Activated CD4-positive, alpha-beta T cell treated with anti-CD3 and anti-CD28 coated beads for 1 hour (primary cell): ENCODE measurements at places on chromosomes 1 and 21.

GRCh38 chr1:118077331-118078045 lies 107.5 kb downstream of the SPAG17 start:
- DNase-seq = no peak

GRCh38 chr1:77673716-77674355 lies 8.6 kb downstream of the ZZZ3 start:
- DNase-seq = no peak

DNA sequence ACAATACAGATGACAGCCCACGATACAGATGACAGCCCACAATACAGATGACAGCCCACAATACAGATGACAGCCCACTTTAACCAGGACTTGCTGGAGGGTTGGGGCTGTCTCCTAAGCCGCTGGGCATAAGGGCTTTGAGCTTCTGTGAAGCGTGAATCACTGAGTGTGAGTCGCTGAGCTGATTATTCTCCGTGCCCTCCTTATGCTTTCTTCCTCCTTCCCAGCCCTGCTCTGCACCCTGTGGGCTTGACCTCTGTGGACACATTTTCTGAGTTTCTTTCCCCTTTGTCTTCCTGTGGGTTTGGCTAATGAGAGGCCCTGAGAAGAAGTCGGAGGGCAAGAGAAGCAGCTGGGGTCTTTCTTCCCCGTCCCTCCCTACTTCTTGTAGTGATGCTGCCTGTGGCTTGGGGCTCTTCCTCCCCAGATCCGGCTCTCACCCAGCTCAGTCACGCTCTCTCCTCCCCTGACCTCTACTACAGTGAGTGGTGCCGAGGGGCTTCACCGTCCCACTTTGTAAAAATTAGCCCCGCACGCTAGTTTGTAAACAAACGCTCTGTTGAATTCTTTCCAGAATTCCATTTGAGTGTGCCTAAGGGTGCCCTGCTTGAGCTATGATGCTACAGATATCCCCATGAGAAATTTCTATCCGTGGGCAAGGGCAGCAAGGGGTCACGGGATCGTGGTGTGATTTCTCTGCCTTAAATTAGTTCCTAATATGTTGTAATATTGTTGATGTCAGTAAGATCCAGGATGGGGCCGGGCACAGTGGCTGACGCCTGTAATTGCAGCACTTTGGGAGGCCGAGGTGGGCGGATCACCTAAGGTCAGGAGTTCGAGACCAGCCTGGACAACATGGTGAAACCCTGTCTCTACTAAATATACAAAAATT lies 46.4 kb upstream of the SOD1 start:
- DNase-seq = no peak

DNA sequence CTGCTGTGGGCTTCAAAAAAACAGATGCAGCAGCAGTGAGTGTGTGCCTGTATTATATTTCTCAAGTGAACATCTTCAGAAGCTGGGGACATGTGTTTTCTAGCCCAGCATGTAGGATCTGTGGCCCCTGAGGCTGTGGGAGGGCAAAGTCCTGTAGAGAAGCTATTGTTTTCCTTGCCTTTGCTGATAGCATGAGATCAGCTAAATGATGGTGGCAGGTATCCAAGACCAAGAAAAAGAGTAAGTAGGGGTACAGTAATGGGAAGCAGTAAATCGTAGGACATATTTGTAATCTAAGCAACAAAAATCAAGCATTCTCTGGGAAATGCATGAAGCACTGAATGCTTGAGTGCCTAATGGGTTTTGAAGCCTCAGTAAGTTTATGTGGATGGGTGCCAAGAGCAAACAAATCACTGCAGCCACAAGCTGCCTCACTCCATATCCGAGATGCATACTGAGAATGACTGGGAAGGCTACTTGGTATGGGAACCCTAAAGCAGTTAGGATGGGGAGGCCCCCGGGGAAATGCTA lies 98.3 kb downstream of the CD58 start:
- no peak for DNase-seq

DNA sequence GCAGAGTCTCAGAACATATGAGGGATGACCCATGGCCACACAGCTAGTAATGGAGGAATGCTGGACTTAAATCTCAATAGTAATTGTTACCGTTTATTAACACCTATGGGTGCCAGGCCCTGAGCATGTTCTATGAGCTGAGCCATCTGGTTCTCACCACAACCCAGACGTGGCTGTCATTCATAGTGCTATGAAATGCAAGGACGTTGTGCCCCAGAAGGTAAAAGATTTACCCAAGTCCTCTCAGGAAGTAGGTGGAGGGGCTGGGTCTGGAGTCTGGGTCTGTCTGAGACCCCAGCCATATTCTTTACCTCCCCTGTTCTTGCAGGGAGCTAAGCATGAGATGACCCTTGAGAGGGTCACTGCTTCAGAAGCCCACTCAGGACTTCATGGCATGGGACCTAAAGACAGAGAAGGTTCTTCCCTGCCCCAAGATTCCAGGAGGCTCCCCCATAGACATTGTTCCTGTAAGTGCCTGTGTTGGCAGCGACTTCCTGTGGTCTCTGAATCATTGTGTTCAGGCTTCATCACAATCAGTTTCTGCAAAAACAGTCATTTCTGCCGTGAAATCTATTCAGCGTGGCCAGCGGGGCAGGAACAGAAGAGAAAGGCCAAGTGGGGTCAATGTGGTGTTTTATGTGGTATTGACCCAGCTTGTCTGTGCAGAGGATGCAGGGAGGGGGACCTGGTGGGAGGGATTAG lies 475.4 kb downstream of the PTPRU start:
- no peak for DNase-seq

DNA sequence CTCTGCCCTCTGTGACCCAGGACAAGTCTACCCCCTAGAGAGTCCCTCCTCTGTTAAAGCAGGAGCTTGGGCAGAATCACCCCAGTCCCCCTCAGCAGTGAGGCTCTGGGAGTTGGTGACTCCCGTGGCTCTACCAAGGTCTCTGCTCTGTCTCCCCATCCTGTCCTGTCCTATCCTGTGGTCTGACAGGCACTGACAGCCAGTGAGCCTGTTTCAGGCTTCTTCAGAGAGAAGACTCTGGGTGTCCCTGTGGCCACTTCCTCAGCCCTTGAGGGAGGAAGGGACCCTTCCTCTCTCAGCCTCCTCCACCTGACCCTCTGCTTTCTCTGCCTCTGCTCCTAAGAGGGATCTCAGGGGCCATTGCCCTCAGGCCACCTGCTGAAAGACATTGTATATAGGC lies 148.7 kb downstream of the FCRL5 start:
- DNase-seq = no peak

- DNase-seq = no peak
Observed at GRCh38 chr1:198674009-198674408, 35.2 kb downstream of the PTPRC start.

- no peak for DNase-seq
Observed at GRCh38 chr21:37522641-37523295, 156.2 kb downstream of the DYRK1A start.

- DNase-seq = no peak
Observed at GRCh38 chr1:183199304-183199703, 13.2 kb downstream of the LAMC2 start.

GRCh38 chr1:24557220-24557619 lies 1.3 kb downstream of the NCMAP start:
- no peak for DNase-seq

GRCh38 chr21:16587141-16587581 lies 857.4 kb downstream of the USP25 start:
- DNase-seq = no peak

DNA sequence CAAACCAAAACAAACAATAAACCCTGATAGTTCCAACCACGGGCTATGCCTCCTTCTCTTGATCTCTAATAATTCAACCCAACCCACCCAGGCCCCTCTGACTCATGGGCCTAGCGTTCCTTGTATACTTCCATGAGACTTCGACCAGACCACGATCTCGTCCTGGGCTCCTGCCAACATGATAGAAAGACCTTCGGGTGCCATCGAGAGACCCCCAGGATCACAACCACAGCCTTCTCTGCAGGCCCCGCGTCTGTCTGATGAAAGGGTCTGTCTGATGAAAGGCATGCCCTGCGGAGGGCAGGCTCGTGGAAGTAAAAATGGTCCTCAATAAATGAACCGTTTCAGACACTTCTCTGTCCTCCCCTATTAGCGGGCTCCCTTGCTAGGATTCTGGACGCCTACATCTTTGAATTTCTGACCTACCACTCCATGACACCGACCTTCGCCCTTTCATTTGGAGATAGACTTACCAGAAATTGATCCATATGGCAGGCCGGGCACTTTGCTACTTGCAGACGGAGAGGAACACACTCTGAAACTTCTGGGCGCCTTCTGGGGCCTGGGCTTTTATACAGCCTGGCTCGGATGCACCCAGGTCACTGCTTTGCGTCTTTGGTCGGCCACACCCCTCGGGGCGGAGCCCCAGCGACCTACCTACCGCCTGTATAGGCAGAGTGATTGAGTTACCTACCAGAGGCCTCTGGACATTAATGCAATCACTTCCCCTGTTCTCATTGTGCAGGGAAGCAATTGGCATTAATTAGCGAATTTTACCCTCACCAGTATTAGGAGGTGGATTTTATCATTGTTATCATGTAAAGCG lies 5.3 kb upstream of the KLF18 start:
- DNase-seq = no peak

- DNase-seq = no peak
Observed at GRCh38 chr1:209557221-209557620, 26.3 kb upstream of the CAMK1G start.

GRCh38 chr1:87935130-87935529 lies 606.5 kb downstream of the LMO4 start:
- DNase-seq = no peak

GRCh38 chr1:162310337-162310736 lies 66.3 kb downstream of the SPATA46 start:
- DNase-seq = no peak

DNA sequence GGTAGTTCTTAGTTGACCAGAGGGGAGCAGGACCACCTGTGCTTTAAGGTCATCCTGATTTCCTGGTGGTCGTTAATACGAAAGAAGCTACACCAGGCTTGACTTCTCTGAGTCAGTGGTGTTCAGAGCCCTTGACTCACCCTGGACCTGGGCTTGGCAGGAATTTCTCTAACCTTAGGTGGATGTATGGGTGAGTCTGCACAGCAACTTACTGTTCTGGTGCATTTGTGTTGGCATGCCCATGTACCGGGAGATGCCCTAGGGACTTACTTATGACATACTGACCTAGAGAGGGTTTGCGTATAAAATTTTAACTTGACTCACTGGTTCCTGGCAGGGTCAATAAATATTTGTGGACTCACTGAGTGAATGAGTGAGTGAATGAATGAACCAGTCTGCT lies 304.6 kb downstream of the DISC1 start:
- DNase-seq = no peak

DNA sequence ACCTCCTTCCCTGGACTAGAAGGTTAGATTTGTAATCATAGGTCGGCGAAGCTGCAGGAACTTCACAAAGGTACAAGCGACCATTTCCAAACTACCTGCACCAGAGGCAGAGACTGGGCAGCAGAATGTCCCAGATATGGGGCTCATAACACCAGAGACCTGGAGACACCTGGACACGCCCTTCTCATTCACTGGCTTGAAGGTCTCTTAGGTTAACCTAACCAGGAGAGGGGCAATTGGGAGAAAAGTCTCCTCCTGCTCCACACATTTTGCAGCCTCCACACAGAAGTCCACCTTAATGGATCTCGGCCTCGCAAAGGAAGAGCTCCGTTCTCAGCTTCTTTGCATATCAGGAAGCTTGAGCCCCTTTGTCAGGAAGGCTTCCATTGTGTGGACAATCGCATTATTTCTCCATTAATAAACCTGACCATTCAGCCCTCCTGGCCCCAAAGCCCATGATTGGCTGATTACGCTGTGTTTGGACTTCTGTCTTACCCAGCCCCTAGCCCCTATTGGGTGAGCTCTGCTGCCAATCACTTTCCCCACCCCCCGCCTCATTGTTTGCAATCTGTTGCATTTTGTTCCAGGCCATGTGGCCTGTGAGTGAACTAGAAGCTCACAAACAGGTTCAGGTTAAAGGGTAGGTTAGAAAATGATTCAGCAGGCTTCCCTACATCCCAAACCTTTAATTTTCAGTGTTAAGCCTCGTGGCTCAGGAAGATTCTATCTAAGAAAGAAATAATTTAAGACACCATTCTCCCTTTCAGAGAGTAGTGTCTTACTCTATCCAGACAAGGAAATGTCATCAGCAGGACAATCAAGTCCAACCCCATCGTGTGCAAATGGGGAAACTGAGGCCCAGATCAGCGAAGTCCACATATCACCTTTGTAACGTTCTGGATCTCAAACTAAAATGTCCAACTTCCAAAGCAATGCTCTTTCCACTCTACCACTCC lies 2.8 kb downstream of the MYCL start:
- no peak for DNase-seq

GRCh38 chr1:172916116-172916515 lies 134.6 kb downstream of the TNFSF18 start:
- no peak for DNase-seq

- DNase-seq = no peak
Observed at GRCh38 chr1:23617084-23617521, 57.8 kb upstream of the ID3 start.

DNA sequence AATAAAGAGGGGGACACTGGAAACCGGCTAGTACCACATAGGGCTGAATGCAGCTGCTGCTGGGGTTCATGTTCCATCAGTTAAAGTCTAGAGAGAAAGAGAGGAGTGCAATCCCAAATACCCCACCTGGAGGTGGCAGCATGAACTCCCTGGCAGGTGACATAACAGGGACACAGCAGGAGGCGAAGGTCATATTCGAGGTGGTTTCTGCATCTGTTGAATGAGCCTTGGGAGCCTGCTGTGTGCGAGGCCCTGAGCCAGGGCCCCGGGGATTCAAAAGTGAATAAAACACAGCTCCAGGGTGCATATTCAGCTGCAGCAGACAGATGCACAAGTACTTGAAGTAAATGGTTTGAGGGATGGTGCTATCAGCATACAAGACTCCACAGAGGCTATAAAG lies 456.8 kb downstream of the SETD4 start:
- DNase-seq = no peak

DNA sequence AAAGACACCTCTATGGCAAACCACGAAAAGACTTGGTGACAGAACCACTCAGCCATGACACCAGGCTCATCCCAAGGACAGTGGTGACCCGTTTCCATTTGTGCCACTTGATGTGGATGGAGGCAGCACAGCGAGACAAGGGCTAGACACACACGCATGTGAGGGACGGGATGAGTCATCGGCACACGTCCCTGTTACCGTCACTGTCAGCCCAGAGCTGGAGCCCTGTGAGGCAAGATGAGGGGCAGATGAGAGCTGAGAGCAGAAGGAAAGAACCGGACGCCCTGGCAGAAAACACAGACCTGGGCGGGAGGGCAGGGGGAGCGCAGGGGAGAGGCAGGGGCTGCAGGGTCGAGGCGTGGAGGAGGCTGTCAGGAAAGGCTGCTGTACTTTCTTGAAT lies 57.8 kb downstream of the SIK1 start:
- no peak for DNase-seq

DNA sequence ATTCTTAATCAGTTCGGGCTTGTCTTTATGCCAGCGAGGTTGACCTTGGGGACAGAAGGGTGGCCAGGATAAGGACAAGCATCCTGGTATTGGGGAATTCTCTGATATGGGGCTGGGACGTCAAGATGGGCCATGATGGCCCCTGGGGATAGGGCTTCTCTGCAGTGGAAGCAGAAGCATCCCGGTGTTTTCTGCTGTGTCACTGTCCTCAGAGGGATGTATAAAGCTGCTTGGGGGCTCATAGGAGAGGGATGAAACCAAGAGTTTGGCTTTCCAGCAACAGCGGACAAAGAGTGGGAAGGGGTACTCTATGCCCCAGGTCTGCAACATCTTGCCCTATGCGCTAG lies 1.4 kb upstream of the ATP1B1 start:
- DNase-seq = no peak

- DNase-seq = no peak
Observed at GRCh38 chr1:151157067-151157531, 650 bp downstream of the TNFAIP8L2 start.

GRCh38 chr21:35840197-35840799 lies 220.0 kb downstream of the SETD4 start:
- DNase-seq = no peak
